NT2/D1 (cell line): ENCODE measurements at places on chromosomes 3 and 15.

GRCh38 chr3:39290255-39290654 is 10.4 kb upstream of the CX3CR1 start:
- DNase-seq, result no peak

DNA sequence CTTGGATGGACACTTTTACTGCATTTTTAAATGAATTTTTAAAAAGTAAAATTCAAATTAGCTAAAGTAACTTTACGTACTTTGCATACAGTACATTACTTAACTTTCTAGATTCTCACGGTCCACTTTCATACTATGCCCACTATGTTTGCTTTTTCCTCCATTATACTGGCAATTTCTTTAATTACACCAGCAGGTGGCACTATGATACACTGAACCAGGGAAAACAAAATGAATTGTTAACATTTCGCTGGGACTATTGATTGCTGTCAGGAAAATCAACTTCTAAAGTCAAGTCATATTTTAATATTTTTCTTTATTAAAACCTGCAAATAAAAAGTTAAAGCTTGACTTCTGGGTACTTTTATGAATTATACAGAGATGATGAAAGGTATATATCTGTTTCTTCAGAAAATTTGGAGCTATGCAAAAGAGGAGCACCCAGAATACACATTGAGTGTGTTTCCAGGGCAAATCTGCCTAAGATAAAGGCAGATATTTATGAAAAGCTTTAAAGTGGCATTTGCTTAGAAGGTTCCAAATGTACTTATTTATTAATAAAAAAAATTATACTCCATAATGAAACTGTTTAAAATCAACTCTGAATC is 21.8 kb upstream of the POU1F1 start:
- peak; percentile 11 for DNase-seq

GRCh38 chr15:49988766-49989165 is 130.3 kb downstream of the ATP8B4 start:
- no peak for DNase-seq

DNA sequence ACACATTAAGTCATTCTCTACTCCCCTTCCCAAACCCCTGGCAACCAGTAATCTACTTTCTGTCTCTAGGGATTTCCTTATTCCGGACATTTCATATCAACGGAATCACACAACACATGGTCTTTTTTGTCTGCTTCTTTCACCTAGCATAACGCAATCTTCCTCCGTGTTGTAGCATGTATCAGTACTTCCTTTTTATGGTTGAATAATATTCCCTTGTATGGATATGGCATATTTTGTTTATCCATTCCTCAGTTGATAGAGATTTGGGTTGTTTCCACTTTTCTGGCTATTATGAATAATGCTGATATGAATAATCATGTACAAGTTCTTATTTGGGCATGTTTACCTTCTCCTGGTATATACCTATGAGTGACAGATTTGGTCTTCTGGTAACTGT is 63.1 kb downstream of the TRANK1 start:
- DNase-seq, result no peak

GRCh38 chr3:41035456-41036022 is 163.8 kb upstream of the CTNNB1 start:
- no peak for DNase-seq

DNA sequence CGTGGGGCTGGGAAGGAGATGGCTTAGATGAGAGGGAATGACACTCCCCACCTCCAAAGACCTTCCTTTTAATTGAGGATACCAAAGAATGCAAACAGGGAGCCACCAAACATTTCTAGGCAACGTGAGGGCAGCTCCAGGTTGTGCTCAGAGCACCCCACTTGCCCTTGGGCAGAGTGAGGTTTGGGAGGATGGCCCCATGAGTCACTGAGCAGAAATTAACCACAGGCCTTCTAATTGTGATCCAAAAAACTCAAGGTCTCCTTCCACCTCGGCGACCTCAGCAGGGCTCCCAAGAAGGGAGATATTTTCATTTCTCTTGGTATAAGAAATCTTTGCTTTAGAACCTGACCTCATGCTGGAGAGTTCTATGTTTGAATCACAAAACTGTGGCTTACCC is 305.0 kb upstream of the TPM1 start:
- no peak for DNase-seq

- DNase-seq, result no peak
Observed at GRCh38 chr3:13143381-13144004, 70.3 kb upstream of the IQSEC1 start.

DNA sequence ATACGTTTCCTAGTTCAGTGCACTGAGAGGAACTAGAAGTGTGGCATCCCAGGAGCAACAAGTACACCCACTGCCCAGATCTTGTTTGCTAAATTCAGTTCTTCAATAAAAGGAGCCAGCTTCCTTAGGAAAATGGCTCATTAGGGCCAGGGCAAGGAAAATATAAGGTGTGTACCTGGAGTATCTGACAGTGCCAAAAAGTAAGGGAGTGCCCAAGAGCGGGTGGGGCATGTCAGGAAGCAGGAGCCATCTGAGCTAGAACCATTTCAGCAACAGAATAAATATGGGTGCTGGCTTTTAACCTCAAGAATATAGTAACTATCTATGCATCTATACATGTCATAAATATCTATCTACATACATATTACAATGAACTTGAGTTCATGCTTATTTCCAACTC is 44.1 kb downstream of the SLC41A3 start:
- DNase-seq, result no peak

- no peak for DNase-seq
Observed at GRCh38 chr3:105458518-105459215, 92.0 kb downstream of the ALCAM start.

- DNase-seq, result no peak
Observed at GRCh38 chr15:73792415-73792814, 39.3 kb upstream of the INSYN1 start.

DNA sequence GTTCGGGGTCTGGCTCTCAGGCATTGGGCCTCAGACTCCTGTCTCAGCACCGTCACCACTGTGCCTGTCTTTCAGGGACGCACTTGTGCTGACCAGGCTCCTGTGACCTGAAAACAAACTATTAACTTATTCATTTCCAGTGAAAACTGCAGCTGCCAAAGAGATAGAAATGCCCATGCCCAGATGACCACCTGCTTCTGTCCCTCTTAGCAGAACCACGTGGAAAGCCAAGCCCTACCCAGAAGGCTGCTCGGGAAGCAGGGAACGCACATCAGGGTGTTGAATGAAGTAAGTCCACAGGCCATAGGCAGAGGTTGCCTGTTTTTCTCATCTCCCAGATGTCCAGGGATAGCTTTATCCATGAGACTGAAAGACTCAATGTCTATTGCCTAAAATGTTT is 219.3 kb downstream of the EBLN2 start:
- DNase-seq, result no peak

DNA sequence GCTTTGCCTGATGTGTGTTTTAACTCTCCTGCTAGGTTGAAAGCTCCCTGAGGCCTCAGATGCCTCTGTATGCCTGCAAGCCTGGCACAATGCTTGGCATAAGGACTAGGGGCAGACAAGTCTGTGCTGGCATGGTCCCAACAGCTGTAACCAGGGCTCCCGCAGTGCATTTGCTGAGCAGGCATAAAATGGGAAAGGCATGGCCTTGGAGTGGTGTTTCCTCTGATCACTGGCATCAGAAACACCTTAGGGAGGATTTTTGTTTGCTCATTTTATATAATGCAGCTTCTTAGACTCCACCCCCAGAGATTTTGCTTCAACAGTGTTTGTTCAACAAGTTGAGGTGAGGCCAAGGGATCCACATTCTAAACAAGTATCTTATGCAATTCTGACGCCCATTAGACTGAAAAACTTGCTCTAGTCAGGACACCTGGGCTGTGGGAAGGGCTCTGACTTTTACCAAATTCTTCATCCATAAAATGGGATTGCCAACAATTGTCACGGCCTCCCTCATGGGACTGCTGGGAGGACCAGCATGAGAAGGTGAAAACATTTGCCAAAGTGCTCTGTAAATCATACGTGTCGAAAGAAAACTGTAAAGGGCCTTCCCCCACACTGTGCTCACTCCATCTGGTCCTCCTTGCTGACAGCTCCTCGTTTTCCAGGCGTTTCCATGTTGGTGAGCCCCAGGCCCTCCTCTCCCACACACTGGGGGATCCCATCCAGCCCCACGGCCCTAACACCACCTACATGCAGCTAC is 43.1 kb downstream of the STARD5 start:
- DNase-seq, result no peak

DNA sequence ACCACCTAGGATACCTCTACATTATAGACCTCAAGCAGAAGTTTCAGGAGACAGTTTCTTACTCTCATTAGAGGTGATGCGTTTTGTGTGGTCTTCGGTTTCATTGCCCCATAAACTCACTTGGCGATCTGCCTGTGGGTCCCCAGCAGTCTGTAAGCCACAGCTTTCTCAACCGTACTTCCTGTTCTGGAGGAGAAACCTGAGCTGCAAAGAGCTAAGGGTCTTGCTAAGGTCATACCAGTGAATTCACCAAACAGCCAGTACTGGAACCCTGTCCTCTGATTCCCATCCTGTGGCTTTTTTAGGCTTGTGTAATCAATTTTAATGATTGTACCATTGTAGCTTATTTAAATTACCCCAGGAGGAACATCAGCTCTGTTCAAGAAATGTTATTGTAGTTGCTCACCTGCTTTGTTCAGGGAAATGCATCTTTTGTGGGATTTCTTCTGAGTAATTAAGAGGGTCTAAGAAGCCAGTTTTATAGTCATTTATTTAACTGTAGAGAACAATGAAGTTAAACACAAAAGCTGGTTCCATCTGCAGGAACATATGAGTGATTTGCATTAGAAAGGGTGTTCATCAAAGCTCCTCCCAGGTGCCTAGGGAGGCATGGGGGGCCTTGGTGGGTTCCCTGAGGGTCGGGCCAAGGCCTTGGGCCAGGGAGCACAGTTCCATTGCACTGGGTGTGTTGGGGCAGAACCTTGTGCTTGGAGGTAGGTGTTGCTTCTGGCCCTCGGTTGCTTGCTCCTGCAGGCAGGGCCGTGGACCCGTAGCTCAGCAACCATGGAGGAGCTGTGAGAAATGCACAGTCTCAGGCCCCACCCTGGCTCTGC is 69.6 kb downstream of the APBA2 start:
- DNase-seq, result no peak

GRCh38 chr3:113275929-113276750 is 64.8 kb downstream of the BOC start:
- DNase-seq, result no peak

DNA sequence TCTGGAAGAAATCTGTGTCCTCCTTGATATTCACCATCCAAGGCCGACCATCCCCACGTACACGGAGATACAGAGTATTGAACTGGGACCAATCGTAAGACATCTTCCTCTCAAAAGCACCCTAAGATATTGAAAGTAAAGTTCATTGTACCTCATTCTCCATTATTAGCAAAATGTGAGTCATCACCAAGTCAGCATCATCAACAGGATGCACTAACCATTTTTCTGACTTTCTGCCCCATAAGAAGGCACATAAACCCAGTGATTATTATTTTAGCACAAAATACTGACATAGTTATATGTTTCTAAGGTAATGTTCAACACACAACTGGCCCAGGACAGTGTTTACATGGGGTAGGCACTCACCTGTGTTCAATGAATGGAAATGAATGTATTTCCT is 7.4 kb downstream of the NDUFAF1 start:
- DNase-seq, result no peak

- DNase-seq, result no peak
Observed at GRCh38 chr3:98325055-98325454, 28.6 kb upstream of the OR5K4 start.

DNA sequence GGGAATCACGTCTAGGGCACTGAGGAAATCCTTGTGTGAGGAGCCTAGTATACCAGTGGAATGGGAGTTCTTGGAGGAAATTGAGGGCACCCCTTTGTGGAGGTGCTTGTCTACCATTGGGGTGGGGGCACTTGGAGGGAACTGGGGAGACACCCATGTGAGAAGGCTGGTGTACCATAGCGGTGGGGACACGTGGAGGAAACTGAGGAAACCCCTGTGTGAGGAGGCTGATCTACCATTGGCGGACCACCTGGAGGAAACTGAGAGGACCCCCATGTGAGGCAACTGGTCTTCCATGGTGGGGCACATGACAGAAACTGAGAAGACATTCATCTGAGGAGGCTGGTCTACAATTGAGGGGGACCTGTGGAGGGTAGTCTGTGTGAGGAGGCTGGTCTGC is 164.5 kb downstream of the FBLN2 start:
- DNase-seq, result no peak

DNA sequence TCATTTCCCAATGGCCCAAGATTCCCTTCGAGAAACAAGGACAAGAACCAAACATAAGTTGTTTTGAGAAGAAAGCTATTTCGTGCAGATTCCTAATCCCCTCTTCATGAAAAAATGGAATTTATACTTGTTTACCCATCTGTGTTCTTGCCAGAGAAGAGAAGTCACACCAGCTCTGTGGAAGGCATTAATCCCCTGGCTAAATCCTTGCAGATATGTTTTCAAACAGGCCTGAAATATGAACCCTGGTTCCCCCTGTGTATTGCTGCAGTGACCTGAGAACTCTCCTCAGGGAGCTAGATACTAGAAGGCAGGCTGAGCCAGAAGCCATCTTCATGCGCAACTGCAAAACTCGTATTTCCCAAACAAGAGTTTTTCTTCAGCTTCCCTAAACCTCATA is 337.7 kb downstream of the NEK10 start:
- DNase-seq, result no peak

GRCh38 chr3:196499807-196500524 is 3.6 kb downstream of the RNF168 start:
- DNase-seq, result no peak

DNA sequence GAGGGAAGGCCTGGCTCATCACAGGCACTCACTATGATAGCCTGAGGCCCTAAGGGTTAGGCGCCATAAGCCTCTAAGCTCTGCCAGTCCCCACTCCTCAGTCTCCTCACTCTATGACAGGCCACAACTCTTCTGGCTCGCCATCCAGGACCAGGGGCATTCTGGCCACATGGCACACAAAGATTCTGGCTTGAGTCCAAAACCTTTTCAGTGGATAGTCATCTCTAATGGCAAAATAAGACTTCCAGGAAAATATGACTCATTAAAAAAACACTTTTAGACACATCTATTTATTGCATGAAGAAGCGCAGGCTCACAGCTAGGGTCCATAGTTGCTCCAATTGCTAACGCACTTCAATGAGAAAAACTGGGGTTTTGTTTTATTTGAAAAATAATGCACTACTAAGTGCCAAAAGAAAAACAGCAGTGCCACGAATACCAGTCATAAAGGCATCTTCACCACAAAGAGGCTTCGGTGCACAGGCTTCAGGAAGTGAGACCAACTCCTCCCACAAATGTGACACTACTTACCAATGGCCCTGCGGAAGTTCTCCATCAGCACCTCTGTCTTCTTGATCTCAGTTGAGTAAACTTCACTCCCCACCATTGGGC is 11.1 kb downstream of the RUVBL1 start:
- DNase-seq, result no peak

DNA sequence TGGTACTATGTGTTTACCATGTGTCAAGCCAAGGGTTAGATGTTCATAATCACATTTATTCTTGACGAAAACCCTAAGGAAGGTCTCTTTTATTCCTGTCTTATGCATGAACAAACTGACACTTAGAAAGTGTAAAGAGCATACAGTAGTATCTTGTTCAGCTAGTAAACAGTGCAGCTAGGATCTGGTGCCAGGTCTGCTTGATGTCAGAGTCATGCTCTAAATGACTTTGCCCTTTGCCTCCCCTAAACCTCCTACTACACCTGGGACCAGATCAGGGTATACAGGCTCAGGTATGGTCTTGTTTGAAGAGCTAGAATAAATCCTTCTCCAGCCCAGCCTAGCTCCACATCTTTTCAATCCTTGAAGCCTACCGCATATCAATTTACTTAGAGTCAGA is 232.4 kb downstream of the ADAMTSL3 start:
- DNase-seq, result no peak
